Stimulated activated CD8-positive, alpha-beta memory T cell treated with anti-CD3 and anti-CD28 coated beads, Interleukin-4, amount 100 ng/mL, for 4 hours (primary cell): ENCODE measurements at places on chromosomes 16 and 17.
A peak's percentile ranks its signal among the peaks of the same experiment; 100 is the strongest.

- no peak for DNase-seq
Observed at GRCh38 chr16:67286441-67287235, 7.3 kb downstream of the PLEKHG4 start.

DNA sequence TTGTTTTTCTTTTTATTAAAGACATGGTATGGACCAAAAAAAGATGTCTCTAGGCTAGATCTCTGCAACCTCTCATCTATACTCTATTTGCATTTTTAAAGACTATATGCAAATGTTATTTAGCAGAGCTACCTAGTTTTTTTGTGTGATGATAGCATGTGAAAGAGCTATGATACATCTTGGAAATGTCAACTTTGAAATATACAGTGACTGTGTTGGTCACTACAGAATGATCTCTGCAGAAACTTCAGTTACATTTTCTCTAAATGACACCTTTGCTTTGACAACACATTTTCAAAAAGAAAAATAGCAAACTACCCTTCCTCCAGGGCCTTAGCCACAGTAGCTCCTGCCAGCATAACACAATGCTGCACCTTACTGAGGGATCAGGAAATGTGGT, 86.6 kb downstream of the PRKCB start:
- DNase-seq, result no peak

DNA sequence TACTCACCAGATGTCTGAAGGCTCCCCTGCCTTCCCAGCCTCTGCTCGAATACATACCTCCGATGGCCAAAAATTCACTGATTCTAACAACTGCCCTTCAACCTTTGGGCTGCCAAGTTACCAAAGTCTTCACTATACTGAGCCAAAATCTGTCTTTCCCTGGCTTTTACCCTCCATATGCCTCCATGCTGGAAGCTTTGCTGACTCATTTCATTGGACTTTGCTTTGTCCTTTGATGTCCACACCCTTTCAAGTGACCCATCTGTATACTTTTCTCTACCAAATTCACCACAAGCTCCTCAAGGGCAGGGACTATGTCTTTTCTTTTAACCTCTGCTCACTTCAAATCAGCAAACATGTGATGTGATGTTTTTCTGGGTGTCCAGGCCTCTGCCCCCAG, 21.0 kb upstream of the MTMR4 start:
- no peak for DNase-seq

DNA sequence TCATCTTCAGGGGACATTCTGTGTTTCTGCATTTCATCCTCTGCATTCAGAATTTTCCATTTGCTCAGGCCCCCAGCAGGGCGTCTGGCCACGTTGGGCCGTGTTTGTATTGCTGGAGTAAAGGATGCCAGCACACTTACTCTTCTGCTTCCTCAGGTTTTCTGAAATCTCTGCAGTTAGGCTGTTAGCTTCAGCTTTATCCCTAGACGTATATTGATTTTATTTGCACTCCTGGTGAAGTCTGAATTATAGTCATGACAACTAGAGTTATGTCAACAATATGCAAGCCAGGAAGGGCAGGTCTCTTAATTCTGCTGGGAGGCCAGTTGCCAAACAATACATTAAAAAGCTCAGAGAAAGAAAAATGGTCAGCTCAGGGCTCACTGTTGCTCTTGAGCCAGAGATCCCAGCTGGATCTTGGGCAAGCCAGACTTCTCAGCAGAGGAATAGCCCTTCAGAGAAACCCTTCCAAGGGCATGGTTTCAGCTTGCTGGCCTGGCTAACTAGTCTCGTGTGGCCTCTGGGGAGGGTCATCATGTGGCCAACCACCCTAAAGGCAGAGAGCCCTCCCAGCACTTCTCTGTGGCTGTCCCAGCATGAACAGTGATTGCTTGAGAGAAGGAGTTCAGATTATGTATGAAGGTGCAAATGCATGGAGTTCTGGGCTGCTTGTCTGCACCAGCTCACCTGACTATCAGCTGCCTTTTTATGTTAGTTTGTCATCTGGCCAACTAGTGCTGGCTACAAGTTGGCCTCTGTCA, 110.2 kb upstream of the CACNG5 start:
- DNase-seq, result no peak

DNA sequence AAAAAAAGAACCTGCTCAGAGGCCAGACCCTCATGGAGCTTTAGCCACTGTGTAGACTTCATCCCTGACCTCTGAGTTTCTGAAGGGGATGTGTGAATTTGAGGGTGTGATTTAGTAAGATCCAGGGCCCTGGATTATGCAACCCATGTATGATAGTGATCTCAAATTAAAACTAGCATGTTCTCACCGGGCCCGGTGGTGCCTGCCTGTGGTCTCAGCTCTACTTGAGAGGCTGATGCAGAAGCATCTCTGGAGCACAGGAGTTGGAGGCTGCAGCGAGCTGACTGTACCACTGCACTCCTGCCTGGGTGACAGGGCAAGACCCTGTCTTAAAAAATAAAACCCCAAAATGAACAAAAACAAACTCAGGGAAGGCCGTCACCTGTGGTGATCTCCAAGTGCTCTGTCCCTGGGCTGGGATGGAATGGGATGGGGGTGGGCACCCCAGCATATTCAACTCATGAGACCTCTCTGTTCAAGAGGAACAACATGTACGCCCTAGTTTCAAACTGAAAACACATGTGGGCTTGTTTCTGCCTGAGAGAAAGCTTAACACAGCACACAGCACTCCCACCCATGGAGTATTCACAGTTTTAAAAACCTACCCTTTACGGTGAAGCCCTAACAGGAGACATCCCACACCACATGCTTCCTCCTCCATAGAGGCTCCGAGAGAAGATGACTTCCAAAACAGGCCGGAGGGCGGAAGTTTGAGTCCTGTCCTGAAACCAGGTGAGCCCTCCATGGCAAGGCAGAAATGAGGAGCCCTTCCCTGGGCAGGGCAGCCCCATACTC, 30.1 kb downstream of the GNPTG start:
- DNase-seq, result no peak

DNA sequence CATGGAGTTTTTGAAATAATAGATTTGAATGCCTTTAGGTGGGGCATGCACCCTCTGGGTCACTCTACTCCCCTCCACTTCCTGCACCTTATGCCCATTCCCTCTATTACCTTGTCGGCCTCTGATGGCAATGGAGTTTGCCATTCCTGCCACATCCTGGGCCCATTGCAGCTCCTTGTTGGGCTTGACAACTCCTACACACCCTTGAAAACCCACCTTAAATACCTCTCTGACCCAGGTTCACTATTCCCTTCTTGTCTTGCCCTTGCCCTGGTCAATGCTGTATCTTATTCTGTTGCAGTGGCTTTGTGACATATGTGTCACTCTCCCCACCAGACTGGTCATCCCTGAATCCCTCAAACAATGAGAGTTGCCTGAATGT, 2.4 kb downstream of the CCR7 start:
- DNase-seq, result no peak

DNA sequence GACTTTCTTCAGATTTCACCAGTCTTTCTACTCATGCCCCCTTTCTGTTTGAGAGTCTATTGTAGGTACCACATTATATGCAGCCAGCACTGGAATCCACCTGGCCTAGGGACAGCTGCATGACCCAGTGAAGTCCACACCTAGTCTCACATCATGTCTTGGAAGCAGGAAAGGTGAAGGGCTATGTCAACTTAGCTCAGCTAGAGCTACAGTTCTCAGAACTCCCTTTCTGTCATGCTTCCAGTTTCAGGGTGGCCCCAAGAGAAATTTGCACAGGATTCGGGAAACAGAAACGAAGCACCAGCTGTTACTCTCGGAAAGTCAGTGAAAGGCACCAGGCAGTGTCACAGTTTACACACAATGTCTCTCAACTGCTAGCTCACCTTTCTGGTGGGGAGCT, 51.6 kb upstream of the NLRP1 start:
- no peak for DNase-seq

DNA sequence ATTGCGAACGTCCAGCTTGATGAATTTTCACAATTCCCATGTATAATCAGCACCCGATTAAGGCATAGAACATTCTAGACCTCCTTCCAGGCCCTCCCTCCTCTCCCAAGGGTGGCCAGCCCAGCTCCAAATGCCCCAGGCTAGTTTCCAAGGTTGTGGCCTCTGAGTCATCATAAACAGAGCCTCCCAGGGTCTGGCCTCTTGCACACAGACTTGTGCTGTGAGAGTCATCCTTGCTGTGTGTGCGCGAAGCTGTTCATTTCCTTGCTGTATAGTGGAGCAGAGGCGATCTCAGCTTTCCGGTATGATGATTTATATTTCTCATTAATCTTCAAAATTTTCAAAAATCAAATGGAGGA, 20.5 kb upstream of the JPH3 start:
- no peak for DNase-seq

GRCh38 chr16:85392756-85393673, 220.1 kb upstream of the GSE1 start:
- no peak for DNase-seq

- peak; percentile 0 for DNase-seq
Observed at GRCh38 chr17:63622574-63623390, 565 bp downstream of the MAP3K3 start.

DNA sequence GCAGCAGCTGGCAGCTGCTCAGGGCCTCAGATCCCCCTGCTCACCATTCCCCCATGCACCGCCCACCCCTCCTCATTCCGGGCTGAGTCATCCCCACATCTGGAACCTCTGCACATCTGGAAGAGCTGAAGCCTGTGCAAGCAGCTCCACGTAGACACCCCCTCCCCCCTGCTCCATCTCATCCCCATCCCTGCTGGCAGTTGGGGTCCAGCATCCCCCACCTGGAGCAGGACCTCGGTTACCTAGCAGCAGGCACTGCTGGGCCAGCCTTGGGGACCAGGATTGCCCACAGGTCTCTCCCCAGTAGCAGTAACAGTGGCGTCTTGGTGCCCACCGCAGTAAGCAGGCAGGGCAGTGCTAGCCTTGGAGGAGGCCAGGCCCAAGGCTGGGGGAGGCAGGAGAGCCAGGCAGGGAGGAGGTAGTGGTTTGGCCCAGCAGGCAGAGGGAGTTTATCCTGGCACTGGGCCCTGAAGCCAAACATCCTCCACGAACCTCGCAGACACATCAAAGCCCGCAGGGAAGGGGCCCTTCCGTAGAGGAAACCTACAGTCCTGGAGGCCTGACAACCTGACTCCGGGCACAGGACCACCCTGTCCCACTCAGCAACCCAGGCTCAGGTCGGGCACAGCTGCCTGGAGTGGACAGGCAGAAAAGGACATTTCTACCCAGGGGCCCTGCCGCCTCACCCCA, 7.7 kb upstream of the TMEM92 start:
- DNase-seq, result no peak

DNA sequence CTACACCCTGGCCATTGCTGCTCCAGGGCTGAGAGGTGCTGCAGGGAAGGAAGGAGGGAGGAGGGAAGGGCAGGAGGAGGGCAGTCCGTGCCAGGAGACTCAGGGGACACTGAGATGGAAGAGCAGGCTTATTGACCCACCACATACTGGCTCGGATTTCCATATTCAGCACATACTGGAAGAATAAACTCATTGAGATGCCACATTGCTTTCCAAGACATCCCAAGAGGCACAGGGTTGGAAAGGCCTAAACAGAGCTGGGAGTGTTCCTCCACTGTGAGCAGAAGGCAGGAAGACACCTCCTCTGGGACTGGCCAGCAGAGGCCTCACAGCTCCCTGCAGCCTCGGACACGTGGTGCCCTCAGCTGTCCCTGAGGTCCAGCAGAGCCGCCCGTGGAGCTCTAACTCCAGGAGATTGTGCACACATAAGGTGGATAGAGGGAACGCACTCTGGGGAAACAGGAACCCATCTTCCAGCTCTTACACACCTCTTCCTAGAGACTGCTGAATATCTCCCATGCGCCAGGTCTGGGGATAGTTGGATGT, 17.4 kb downstream of the CCDC182 start:
- DNase-seq, result no peak

GRCh38 chr17:78986048-78986648, 6.4 kb upstream of the LGALS3BP start:
- DNase-seq, result no peak

- no peak for DNase-seq
Observed at GRCh38 chr16:3004781-3005284, 7.9 kb upstream of the CLDN9 start.

DNA sequence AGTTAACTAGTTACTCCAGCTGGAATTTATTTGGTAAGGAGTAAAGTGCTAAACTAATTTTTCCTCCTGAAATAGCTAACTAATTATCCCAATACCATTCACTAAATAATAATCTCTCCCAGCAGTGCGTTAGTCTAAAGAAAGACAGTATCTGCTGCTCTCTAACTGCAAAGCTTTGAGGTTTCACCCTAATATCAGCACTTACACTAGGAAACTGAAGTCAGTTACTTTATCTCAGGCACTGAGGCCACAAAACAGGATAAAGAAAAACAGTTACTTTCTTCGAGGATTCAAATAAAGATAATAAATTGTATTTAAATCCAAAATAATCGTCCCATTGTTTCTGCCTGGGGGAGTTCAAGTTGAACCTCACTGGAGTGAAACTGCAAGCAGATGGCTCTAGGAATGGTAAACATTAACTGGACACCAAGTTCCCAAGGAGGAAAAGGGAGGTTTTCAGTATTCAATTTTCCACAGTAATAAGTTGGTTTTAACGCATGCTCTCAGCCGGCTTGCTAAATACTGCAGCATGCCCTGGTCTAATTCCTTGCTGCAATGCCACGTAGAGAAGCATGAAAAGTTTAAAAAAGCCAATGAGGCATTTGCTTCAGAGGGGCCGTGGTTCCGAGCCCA, 20.0 kb upstream of the FOXJ1 start:
- DNase-seq, result no peak

- DNase-seq, result no peak
Observed at GRCh38 chr16:17269439-17269838, 201.3 kb downstream of the XYLT1 start.

DNA sequence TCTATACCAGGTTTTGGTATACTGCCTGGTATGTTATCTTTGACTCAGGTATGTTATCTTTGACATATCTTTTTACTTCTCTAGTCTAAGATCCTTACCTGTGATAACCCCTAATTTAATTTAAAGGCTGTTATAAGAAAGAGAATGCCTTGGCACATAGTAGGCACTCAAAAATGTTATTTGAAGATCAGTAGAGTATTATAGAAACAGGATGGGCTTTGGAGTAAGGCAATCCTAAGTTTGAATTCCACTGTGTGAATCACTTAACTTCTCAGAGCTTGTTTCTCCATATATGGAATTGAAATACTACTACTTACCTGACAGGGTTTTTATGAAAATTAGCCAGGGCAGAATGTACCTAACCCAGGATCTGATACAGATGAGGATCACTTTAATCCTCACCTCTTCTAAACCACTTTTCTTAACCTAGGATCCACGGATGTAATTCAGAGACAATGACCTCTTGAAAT, 1.2 kb downstream of the BRIP1 start:
- DNase-seq, result no peak

- no peak for DNase-seq
Observed at GRCh38 chr16:77910021-77910420, 112.3 kb upstream of the CLEC3A start.
